ENCODE measurements at places on chromosomes 16 and 17. TPM values are rescaled to one million over a fixed set of nuclear protein-coding genes. Genes with fewer than 3 reads are reported as not detected.

ABCA10 gene
- total RNA-seq, result 18.2 TPM

EVPL gene
- total RNA-seq, result 34.3 TPM

MRPL12 gene
- 76.0 TPM for total RNA-seq

RHBDF1 gene
- total RNA-seq, result 19.4 TPM

EFNB3 gene
- 0.27 TPM for total RNA-seq

NUDT16L1 gene
- 19.0 TPM for total RNA-seq

DOC2B gene
- 4.4 TPM for total RNA-seq

DNA sequence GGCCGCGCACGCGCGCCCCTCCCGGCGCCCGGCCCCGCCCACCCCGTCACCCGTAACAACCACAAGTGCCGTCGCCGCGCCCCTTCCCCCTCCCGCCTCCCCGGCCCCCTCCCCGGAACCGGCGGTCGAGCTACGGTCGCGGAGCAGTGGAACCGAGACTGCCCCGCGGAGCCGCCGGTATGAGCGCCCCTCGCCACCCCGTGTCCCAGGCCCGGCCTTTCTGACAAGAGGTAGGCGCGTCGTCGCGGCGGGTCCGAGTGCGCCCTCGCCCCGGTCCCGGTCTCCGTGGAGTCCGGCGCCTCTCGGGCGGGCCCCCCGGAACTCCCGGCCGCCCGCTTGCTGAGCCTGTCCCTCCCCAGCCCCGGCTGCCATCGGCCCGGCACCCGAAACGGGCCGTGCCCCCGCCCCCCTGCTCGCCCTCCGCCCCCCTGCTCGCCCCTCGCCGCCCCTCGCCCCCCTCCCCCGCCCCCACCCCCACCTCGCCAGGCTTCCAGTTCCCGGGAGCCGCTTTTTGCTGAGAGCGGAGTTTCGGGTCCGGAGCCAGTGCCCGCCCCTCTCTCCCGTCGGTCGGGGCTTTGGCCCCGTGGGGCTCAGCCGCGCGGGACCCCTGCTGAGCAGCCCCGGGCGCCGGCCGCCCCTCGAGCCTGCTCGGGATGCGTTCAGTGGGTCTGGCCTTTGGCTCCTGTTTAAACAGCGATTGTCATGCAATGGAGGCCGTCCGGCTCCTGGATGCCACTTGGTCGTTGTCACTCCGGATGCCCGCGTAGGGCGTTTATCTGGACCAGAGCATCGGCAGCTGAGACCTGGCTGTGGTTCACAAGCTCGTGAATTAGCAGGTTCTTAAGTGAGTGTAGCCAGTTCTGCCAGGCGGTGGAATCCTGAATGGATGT lies at the start of gene SEC14L1:
Gene SEC14L1 (plus strand): TSS at position 92 of the 890 bp plus-strand sequence. CDS start 2,628 bp downstream, outside the sequence.
- peak within 1 kb of the TSS; percentile 99 for H3K4me3 ChIP-seq
- no peaks in the 10 kb centered on the region for H3K36me3 ChIP-seq
- H3K27ac ChIP-seq, result peak within 1 kb of the TSS; percentile 91
- DNase-seq, result peak; percentile 75
- H3K27me3 ChIP-seq, result no peaks in the 10 kb centered on the region
- peaks cover 14% of the 10 kb centered on the region for H3K4me1 ChIP-seq

GRCh38 chr17:83080858-83081683 lies 1.7 kb downstream of the METRNL start:
- peak; percentile 77 for DNase-seq
- peaks cover 7% of the 10 kb centered on the region for H3K36me3 ChIP-seq
- H3K4me3 ChIP-seq, result peak overlapping the region; percentile 73
- H3K4me1 ChIP-seq, result peaks cover 14% of the 10 kb centered on the region
- H3K27me3 ChIP-seq, result no peaks in the 10 kb centered on the region

GRCh38 chr16:47247690-47248089 lies 103.9 kb upstream of the NETO2 start:
- no peak overlapping the region for H3K4me3 ChIP-seq
- no peaks in the 10 kb centered on the region for H3K36me3 ChIP-seq
- no peaks in the 10 kb centered on the region for H3K4me1 ChIP-seq
- H3K27me3 ChIP-seq, result no peaks in the 10 kb centered on the region
- H3K27ac ChIP-seq, result no peak overlapping the region
- DNase-seq, result no peak

- peaks cover 5% of the 10 kb centered on the region for H3K4me1 ChIP-seq
- H3K27ac ChIP-seq, result no peak overlapping the region
- no peaks in the 10 kb centered on the region for H3K36me3 ChIP-seq
- no peak overlapping the region for H3K4me3 ChIP-seq
These were observed 14.2 kb downstream of the CLCN7 start for GRCh38 chr16:1460602-1461138.

GRCh38 chr17:8153957-8154607 lies 1.9 kb upstream of the PER1 start:
- no peaks in the 10 kb centered on the region for H3K27me3 ChIP-seq
- peaks cover 2% of the 10 kb centered on the region for H3K4me1 ChIP-seq
- H3K27ac ChIP-seq, result peak overlapping the region; percentile 99

DNA sequence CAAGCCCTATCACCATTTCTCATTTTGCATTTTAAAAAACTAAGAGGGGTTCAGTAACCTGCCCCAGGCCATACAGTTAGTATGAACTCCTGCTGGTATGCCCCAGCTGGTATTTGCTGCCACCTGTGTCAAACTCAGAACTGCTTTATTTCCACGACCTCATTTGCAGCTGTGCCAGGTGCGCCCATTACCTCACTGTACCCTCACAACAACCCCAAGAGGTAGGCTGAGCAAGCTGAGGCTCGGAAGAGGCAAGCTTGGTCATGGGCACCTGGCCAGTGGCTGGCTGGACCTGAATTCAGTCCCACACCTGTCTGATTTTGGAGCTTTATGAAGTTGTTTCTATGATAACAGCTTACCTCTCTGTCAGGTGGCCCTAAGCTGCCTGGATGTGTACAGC lies 7.6 kb downstream of the EPN2 start:
- no peak overlapping the region for H3K27ac ChIP-seq
- no peaks in the 10 kb centered on the region for H3K27me3 ChIP-seq

DNA sequence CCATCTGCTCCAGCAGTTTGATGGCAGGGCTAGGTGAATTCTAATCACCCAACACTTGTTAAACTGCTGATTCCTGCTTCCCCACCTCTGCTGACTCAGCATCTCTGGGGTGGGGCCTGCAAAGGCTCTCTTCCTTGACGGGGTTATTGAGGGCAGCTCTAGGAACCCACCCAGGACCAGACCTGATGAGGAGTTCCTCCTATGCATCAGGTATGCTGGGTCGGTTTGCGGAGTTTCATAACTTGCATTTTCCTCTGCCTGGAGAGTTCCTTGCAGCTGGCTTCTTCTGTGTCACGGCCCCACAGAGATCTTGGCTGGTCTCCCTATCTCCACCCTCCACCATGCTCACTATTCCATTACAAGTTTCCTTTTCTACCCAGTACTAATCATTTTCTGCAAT lies 93.4 kb upstream of the CCL2 start:
- no peaks in the 10 kb centered on the region for H3K4me1 ChIP-seq
- no peak for DNase-seq
- no peak overlapping the region for H3K4me3 ChIP-seq
- H3K27me3 ChIP-seq, result peaks cover 4% of the 10 kb centered on the region
- H3K27ac ChIP-seq, result no peak overlapping the region

DNA sequence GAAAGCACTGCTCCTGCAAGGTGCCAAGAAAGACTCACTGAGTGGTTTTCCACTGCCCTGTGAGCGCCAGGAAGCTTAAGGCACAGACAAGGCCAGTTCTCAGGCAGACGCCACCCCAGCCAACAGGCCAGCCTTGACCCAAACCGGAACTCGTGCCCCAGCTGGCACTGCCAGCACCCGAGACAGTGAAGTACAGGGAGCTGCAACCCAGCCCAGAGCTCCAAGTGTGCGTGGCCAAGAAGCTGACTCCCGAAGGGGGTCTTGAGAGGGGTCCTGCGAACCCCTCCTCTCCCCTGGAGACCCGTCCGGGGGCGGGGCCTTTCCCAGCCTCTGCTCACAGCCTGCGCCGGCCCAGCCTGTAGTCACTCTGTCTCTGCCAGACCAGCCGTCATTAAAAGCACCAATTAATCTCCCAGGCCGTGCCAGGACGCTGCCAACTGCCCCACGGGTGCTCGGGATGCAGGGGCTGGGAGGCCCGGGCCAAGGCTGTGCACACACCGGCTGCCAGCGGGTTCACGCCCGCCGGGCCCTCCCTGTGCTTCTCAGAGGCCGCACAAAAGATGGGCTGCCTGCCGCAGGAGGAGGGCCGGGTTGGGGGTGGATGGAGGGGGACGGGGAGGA lies 4.4 kb upstream of the SOX8 start:
- peaks cover 5% of the 10 kb centered on the region for H3K4me1 ChIP-seq
- no peak for DNase-seq
- no peak overlapping the region for H3K4me3 ChIP-seq
- H3K27ac ChIP-seq, result no peak overlapping the region

DNA sequence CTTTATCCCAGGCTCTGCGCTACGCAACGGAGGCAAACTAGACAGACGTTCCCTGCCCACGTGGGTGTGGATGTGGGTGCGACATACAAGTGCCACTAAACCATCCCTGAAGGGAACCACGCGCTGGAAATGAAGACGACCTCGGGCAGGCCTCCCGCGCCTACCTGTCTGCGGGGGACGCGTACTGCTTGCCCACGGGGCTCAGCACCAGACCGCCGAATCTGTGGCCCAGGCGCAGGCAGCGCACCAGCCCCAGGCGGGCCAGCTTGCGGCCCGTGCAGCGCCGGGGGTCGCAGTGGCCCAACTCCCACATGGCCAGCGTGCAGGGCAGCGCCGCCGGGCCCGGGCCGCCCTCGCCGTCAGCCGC lies 480 bp downstream of the TSR3 start:
- H3K4me3 ChIP-seq, result peak overlapping the region; percentile 94
- H3K27me3 ChIP-seq, result no peaks in the 10 kb centered on the region
- peak overlapping the region; percentile 80 for H3K27ac ChIP-seq
- peaks cover 16% of the 10 kb centered on the region for H3K4me1 ChIP-seq
- DNase-seq, result no peak
- H3K36me3 ChIP-seq, result peaks cover 34% of the 10 kb centered on the region

DNA sequence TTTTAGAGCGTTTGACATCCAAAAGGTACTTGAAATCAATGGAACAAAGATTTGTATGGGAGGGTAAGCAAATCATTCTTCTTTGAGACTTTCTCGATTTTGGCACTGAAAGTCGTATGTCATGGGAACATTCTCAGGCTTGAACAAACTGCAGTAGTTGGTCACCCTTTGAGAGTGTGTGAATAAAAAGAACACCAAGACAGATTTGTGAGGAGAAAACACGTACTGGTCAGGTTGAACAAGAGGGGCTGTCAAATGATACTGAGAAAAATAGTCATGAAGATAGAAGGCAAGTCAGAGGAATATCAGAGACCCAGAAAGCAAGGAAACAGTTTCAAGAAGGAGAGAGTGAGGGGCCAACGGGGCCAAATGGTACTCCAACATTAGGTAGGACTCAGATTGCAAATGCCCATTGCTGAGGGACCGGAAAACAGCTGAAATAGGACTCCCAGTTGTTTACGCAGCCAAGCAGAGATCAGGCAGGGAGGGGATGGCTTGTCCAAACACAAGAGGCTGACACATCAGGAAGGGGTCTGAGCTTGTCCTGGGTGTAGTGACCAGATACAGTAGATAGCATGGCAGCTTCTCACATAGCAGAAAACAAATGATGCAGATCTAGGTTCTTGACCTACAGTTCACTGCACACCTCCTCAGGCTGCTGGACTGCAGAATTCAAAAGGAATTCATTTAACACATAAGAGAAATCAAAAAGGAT lies 74.5 kb upstream of the MYOCD start:
- no peaks in the 10 kb centered on the region for H3K36me3 ChIP-seq
- no peak for DNase-seq
- H3K27ac ChIP-seq, result no peak overlapping the region

DNA sequence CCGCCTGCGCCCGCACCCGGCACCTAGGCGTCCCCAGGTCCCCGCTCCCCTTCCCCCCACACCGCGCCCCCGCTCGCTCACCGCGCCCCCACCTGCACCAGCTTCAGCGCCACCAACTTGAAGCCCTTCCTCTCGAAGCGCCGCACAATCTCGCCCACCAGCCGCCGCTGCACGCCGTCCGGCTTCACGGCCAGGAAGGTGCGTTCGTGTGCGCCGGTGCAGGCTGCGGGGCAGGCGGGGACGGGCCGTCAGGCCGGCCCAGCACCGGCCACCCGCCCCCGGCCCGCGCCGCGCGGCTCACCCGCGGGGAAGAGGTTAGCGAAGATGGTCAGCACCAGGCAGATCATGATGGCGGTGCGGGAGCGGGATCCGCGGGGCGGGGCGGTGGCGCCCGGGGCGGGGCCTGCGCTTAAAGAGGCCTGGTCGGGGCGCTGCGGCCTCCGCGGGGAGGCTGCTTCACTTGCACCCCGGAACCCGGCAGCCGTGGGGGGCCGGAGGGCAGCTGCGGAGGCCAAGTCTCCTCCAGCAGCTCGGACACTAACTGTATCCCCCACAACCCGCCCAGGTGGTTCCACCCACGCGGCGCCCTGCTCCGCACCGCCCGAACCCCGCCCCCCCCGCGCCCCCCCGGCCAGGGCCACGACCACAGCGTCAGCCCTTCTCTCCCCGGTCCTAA lies at the start of gene NME3:
Gene NME3 (minus strand): TSS at position 356 of the 676 bp plus-strand sequence. CDS start 9 bp downstream, at position 347.
- H3K4me1 ChIP-seq, result peaks cover 30% of the 10 kb centered on the region
- peak within 1 kb of the TSS; percentile 99 for H3K27ac ChIP-seq
- peaks cover 48% of the 10 kb centered on the region for H3K36me3 ChIP-seq
- DNase-seq, result peak; percentile 75
- no peaks in the 10 kb centered on the region for H3K27me3 ChIP-seq

DNA sequence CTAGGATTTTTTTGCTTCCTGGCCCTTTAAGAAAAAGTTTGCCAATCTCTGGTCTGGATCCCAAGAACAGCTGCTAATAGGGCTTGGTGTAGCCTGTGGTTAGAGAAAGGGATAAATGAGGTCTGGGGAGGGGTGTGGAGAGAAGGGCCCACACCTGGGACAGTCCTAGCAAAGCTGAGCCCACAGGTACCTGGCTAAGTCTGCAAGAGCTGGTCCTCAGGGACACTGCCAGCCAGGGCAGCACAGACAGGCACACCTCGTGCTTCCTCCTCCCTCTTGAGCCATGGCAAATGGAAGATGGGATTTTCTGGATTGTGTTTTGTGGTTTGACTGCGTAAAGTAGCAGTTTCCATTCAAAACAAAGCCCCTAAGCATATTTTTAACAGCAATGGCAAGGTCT lies 217.5 kb downstream of the SOX9 start:
- H3K4me3 ChIP-seq, result no peak overlapping the region
- no peaks in the 10 kb centered on the region for H3K4me1 ChIP-seq
- DNase-seq, result no peak
- H3K36me3 ChIP-seq, result no peaks in the 10 kb centered on the region
- H3K27ac ChIP-seq, result no peak overlapping the region

DNA sequence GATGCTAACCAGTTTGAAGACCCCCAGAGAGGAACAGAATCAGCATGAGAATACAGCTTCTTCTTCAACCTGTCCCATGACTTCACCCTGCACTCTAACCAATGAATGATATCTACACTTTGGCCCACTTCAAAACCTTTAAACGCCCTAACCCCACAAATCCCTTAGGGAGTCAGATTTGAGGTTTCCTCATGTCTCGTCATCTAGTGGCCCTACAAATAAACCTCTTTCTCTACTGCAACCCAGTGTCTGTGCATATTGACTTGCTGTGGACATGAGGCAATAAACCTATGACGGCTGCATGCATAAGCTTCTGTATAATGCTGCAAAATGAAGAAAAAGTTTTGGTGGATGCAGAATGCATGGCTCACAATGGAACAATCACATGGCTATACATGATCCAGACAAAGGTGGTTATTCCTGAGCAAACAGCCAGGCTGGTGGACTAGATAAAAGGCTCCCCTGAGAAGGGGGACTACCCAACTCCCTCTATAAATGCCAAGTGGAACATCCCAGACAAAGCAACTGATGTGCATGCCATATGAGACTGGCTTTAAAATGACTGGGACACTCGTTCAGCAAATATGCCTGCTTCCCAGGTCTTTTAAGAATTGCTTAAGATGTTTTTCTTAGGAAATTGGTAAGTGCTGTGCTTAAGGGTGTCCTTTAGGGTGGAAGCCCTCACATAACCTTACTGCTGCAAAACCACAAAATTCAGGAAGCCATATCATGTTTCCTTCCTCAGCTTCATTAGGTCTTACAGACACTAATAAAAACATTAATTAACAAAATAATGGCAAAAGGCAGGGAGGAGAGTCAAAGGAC lies 12.2 kb downstream of the N4BP1 start:
- no peak for DNase-seq
- H3K4me3 ChIP-seq, result no peak overlapping the region
- peaks cover 15% of the 10 kb centered on the region for H3K4me1 ChIP-seq
- no peaks in the 10 kb centered on the region for H3K36me3 ChIP-seq
